ENCODE measurements at places on chromosomes 13 and 19.

DNA sequence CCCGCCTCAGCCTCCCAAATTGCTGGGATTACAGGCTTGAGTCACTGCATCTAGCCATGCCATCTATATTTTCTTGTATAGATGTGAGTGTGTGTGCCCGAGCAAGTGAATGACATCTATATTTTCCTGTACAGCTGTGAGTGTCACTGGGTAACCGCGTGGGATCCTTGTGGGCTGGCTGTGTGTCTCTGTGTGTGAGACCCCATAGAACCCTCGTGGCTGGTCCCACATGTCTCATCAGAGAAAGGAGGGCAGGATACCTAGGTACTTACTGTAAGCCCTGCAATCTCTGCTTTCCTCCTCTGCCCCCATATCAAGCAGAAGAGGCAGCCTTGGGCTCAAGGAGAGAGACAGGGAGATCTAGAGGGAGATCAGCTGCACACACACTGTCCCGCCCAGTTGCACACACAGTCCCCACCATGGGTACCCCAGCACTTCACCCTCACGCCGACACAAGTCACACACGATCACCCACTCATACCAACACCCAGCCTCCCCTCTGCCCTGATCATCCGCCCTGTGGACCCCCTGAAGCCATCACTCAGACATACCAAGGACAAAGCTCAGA lies 655 bp downstream of the DENND1C start:
- DNase-seq: no peak

DNA sequence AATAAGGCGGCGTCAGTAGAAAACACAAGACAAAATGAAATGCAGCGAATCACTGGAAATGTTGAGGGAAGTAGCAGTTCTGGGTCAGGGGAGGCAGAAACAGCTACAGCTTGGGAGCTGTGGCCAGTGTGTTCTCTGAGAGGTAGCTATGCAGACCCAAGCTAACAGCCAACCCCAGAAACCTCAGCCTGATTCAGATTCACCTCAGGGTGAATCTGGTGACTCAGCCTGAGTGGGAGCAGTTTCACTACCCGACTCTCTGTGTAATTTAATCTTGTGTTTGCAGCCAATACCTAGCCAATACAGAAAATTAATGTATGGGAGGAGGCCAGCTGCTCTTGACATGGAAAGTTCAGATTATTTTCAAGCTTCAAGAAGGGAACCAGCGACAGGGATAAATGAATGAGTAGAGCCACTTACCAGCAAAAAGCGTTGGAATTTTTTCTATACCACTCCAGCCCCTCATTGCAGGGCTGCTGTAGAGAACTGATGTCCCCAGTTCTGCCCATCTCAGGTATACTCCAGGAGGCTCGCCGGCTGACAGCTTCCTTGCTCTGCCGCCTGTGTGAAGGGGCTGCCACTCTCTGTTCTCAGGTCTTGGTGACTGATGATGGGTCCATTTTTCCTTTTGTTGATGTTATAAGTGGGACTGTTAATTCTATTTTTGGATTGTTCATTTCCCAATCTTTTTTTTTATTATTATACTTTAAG lies 8.9 kb downstream of the IGFL3 start:
- DNase-seq: no peak

GRCh38 chr13:110261166-110262081 lies 45.5 kb downstream of the COL4A1 start:
- no peak for DNase-seq

GRCh38 chr13:66430269-66430668 lies 799.9 kb downstream of the PCDH9 start:
- no peak for DNase-seq

DNA sequence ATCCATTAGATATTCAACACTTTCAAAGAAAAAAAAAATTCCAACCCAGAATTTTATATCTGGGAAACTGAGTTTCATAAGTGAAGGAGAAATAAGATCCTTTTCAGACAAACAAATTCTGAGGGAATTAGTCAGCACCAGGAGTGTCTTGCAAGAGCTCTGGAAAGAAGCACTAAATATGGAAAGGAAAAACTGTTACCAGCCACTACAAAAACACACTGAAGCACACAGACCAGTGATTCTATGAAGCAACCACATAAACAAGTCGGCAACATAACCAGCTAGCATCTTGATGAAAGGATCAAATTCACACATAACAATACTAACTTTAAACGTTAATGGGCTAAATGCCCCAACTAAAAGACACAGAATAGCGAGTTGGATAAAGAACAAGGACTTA lies 368.4 kb upstream of the MIR17HG start:
- DNase-seq: no peak

GRCh38 chr19:28126135-28126898 lies 1086.6 kb downstream of the UQCRFS1 start:
- no peak for DNase-seq

- DNase-seq: no peak
These were observed 1.8 kb downstream of the PTGER1 start for GRCh38 chr19:14473073-14473977.

GRCh38 chr19:16416991-16417390 lies 54.8 kb downstream of the EPS15L1 start:
- no peak for DNase-seq

Measured in stimulated activated CD4-positive, alpha-beta T cell treated with anti-CD3 and anti-CD28 coated beads, TNF-alpha, amount 100 ng/mL, for 4 hours (primary cell).